ENCODE measurements at places on chromosomes 1 and 21.

GRCh38 chr1:24189528-24189927 is 2.4 kb upstream of the IFNLR1 start:
- DNase-seq, result peak; percentile 89

DNA sequence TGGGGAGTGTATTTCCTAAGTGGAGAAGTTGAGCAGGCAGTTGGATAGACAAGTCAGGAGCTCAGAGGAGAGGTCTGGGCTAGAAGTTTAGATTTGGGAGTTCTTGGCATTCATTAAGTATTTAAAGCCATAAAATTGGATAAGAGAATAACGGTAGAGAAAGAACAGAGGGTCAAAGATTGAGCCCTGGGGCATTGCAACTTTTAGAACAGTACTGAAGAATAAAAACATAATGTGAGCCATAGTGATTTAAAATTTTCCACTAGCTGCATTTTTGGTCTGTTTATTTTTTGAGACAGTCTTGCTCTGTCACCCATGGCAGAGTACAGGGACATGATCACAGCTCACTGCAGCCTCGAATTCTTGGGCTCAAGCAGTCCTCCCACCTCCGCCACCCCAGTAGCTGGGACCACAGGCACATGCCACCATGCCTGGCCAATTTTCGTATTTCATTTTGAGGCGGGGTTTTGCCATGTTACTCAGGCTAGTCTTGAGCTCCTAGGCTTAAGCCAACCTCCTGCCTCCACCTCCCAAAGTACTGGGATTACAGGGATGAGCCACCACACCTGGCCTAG is 85.9 kb upstream of the SOX13 start:
- DNase-seq, result no peak

DNA sequence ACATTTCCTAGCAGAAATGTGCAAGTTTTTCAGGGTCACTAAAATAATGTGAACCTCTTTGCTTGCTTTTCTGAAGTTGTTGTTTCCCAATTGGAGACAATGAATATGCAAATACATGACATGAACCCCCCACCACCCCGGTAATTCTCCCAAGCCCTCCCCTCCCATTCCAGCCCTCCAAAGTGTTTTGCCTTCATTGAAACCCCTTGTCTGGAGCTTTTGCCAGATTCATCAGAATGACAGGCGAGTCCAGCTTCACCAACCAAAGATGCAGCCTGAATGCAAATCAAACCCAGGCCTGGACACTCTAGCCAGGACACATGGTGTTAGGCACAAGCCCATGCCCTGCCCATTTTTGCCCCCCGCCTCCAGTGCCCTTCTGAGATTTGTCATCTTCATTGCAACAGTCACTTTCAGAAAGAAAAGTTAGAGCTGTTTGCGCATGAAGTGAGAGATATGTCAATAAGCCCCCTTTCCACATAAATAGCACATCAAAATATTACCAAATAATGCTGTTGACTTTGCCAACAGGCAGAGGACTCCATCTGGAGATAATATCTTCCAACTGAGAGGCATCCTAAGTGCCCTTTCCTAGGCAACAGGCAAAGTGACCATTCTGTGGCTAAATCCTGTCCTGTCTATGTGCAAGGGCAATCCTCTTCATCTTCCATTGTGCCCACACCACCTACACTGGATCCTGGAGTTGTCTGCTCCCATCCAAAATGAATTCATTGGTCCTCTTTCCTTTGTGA is 145.6 kb upstream of the NFIA start:
- no peak for DNase-seq

GRCh38 chr1:30600258-30600657 is 123.1 kb downstream of the MATN1 start:
- no peak for DNase-seq

- no peak for DNase-seq
These were observed 68.8 kb upstream of the SSX2IP start for GRCh38 chr1:84758968-84759491.

GRCh38 chr1:169885207-169885606 is 8.5 kb downstream of the SCYL3 start:
- DNase-seq, result no peak

GRCh38 chr1:182715531-182715930 is 31.1 kb upstream of the RGS8 start:
- DNase-seq, result no peak

DNA sequence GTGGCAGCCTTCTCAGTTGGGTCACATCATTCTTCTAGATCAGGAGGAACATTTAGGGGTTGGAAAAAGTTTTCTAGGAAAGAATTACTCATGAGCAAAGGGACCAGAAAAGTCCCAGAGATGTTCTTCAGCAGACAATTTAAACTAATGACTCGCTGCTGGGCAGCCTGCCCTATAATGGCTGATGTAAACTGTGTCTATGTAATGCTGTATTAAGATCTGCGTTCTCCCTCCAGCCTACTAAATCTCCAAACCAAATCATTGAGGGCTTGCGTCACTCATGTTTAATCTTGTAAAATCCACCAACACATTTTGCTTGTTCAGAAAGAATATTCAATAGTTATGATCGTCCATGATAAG is 92.1 kb downstream of the LRRC8C start:
- DNase-seq, result no peak

DNA sequence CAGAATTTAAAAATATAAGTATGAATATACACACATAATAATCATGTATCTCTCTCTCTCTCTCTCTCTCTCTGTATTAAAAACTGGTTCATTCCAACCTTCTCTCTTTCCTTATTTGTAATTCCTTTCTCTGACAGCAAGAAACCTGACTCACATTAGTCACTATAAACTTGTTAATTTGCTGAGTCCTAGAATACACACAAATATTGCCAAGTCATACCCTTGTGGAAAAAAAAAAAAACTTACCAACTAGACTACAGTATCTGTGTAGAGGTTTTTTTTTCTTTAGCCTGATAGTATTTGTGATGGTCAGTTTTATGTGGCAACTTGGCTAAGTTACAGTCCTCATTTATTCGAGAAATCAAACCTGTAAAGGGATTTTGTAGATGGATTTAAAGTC is 26.3 kb upstream of the NHLH2 start:
- no peak for DNase-seq

GRCh38 chr1:198108636-198109370 is 48.0 kb upstream of the NEK7 start:
- no peak for DNase-seq

- no peak for DNase-seq
These were observed 32.2 kb upstream of the ANGPTL7 start for GRCh38 chr1:11156963-11157362.

DNA sequence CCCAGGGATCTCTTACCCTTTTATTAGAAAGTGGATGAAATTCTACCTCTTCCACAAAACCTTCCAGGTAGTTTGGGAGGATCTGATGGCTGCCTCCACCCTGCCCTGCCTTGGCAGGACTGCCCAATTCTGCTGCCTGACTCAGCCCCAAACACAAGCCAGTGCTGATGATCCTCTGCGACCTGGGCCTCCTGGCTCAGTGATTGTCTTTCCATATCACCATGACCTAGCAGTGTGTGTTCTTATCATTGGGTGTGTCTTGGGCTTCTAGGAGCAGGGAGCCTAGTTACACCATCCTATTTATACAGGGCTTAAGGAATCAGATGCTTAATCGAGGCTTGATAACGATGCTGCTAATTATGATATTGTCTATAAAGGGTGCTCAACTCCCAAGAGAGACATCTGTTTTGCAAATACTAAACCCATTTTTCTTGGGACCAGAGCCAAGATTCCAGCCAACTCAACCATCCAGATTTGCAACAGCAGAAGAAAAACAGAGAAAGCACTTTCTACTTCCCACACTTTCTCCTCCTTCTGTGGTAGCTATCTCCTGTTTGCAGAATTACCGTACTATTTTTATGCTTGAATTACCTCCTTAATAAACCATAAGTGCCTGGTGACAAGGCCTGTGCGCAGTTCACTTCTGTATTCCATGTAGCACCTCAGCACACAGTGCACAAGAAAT is 36.5 kb upstream of the KIF21B start:
- DNase-seq, result no peak
